RKO (cell line): ENCODE measurements at places on chromosomes 2 and 18.

GRCh38 chr2:202193881-202194353 lies 44.5 kb downstream of the SUMO1 start:
- no peak for DNase-seq

DNA sequence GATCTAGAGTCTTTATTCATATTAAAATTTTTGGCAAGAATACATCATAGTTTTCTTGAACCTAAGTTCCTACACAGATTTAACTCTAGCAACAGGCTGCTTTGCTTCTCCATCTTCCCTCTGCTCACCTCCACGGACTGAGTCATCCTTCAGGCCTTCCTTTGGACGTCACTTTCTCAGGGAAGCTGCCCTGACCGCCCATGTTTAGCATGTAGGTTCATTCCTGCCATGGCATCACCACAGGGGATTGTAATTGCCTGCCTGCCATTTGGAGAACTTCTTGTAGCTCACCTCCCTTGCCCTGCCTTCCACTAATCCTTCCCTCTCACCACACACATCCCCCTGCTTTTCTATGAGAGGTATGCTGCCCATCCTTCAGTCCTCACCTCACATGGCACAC lies 43.9 kb upstream of the B3GNT2 start:
- DNase-seq: peak; percentile 8

GRCh38 chr2:199847181-199847864 lies 3.7 kb downstream of the FTCDNL1 start:
- no peak for DNase-seq

DNA sequence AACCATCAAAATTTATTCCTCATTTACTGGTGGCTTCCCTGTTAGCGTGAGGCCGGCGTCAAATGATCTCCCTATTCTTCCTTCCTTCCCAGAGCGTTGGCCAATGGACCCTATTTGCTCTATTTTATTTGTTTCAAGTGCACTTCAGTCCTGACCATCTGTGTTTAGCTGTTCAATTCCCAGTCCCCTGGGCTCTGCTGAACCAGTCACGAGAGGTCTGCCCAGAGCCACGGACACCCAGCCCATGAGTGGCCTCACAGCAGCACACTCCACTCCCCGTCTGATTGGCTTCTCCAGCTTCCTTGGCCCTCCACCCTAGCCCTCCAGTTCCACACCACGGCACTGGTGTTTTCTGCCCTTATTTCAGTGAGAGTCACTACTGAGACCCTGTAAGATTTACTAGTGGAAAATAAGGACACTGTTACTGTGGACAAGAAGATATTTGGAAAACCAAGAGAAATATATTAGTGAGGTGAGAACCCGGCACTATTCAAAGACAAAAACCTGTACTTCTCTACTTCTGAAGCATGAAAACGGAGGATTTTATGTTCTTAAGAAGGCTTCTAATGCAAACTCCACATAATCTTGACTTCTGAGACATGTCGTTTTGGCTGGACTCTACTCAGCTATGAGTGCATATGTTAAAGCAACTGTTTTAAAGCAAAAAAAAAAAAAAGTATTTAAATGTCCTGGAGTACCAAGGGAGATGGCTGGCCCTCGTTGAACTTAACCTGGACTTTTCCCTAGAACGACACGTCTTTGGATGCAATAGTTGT lies 86.6 kb downstream of the COL6A3 start:
- DNase-seq: no peak

DNA sequence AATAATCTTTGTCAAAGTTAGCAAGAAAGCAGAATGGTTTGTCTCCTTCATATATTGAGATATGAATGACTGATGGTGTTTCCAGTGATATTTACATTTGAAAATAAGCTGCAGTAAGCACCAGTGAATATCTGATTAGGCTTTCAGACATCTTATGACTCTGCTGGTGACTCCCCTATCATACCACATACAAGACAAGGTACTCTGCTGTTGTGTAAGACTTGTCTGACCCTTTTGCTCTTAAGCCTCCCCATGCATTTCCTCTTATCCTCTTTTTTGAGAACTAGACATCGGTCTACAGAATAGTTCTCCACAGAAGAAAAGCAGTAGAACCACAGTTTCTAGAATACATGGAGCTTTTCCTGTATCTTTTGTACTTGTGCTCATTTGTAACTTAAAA lies 9.3 kb downstream of the POLI start:
- no peak for DNase-seq

- no peak for DNase-seq
Observed at GRCh38 chr2:157439824-157440186, 4.1 kb downstream of the CYTIP start.

DNA sequence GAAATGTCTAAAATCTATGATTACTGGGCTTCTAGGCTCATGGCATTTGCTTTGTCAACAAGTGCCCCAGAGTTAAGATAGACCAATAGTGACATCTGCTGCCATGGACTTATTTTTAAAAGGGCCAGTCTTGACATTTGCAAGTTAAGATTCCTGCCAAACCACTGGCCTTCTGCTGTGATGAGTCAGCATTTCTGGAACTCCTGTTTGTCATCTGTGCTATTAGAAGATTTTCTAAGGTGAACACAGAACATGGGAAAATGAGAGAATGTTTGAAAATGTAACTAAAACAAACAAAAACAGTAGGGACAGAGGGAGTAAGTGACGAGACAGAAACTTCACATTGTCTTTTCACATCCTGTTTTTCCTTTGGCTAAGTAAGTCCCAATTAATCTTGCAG lies 93.7 kb upstream of the WDR75 start:
- peak; percentile 81 for DNase-seq

GRCh38 chr2:36800381-36800780 lies 103.9 kb downstream of the VIT start:
- DNase-seq: no peak

- no peak for DNase-seq
Observed at GRCh38 chr2:2107627-2108026, 223.4 kb downstream of the MYT1L start.

GRCh38 chr2:95055262-95055661 lies 29.8 kb downstream of the MAL start:
- no peak for DNase-seq

DNA sequence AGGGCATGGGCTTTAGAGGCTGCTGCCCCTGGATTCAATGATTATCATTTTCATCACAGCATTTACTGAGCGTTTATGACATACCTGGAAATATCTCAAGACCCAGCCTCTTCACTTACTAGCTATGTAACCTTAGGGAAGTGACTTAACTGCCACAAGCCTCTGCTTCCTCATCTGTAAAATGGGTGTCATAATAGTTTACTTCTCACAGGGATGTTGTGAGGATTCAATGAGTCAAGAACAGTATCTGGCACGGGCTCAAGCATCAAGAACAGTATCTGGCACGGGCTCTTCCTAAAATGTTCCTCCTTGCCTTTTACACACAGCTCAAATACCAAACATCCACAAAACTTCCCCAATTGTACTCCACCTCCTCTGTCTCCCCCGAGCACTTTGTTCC lies 31.4 kb downstream of the LGALSL start:
- no peak for DNase-seq

DNA sequence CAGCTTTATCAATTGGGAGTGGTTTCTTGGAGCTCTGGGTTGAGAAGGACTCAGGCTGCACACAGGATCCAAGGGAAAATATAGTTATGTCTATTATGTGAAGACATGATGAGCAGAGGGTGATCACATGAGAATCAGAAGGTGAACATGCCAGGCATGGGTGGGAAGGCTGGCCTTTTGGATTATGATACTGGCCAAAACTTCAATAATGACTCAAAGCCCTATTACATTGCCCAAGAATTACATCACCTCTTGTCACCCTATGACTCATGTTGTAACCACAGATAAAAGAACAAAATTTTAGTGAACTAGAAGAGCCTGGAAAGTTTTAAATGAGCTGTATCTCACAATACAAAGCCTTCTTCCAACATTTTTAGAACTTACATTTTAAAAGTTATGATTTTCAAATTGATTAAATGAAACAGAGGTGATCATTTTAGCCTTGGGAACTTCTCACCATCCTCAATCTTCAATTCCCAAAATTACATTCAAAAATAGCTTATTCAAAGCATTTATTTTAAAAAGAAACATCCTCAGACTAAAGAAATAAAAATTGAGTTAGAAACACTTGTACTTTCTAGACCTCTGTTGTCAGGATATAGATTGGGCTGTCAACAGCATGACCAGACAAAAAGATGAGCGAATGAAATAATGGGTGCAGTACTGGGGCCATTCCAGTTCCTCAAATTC lies 428.3 kb downstream of the MBD2 start:
- peak; percentile 76 for DNase-seq

DNA sequence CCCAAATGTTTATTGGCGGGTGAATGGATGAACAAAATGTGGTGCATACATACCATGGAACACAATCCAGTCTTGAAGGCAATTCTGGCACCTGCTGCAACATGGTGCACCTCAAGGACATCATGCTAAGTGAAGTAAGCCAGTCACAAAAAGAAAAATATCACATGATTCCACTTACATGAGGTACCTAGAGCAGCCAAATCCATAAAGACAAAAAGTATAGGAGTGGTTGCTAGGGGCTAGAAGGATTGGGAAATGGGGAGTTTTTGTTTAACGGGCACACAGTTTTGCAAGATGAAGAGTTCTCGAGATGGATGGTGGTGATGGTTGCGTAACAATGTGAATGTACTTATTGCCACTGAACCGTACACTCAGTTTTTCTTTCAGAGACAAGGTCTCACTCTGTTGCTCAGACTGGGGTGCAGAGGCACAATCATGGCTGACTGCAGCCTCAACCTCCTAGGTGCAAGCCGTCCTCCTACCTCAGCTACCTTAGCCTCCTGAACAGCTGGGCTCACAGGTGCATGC lies 90.9 kb upstream of the CERS6 start:
- no peak for DNase-seq

- no peak for DNase-seq
Observed at GRCh38 chr2:99602476-99602875, 112.7 kb upstream of the REV1 start.

DNA sequence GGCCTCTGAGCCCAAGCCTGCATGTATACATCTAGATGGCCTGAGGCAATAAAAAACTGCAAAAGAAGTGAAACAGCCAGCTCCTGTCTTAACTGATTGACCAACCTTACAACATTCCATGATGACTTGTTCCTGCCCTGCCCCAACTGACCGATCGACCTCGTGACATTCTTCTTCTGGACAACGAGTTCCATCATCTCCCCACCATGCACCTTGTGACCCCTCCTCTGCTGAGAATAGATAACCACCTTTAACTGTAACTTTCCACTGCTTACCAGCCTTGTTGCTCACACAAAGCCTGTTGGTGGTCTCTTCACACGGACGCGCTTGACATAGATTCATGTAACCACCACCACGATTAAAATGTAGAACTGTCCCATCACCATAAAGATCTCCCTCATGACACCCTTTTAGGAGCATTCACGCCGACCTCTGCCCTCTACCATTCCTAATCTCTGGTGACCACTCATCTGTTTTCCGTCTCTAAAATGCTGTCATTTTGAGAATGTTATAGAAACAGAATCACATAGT lies 120.1 kb upstream of the REV1 start:
- no peak for DNase-seq

DNA sequence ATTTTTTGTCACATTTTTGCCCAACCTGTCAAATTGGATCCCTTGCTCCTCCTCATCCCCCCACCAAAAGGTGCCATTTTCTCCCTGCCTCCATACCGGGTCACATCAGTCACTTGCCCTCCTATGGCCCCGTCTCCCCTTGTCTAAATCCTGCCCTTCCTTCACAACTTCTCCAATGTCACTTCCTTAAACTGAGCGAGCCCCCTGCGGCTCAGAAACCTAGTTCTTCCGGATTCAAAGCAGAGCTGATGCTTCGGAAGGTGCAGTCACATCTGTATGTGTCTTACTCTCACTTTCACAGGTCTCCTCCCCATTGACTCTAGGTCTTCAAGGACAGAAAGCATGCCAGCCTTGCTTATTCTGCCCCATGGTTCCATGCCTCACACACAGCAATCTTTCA lies 22.1 kb downstream of the TNP1 start:
- no peak for DNase-seq

DNA sequence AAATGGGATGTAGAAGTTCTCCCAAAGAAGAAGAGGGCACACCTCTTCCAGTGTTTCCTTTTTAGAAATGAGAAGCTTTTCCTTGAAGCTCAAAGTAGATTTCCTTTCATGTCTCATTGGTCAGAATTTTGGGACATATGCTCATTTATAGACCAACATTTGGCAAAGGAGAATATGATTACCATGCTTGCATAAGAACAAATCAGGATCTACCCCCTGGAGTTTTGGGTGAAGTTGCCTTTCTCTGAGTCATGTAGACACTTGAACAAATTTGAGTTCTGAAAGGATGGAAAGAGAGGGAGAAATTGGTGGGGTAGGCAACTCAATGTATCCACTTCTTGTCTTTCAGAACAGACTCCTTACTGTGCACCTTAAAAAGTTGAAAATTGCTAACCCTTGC lies 409.0 kb downstream of the SLC4A3 start:
- no peak for DNase-seq

GRCh38 chr2:208638059-208638458 lies 231.5 kb downstream of the PTH2R start:
- no peak for DNase-seq

GRCh38 chr2:240250985-240251847 lies 110.8 kb upstream of the OTOS start:
- DNase-seq: peak; percentile 88

DNA sequence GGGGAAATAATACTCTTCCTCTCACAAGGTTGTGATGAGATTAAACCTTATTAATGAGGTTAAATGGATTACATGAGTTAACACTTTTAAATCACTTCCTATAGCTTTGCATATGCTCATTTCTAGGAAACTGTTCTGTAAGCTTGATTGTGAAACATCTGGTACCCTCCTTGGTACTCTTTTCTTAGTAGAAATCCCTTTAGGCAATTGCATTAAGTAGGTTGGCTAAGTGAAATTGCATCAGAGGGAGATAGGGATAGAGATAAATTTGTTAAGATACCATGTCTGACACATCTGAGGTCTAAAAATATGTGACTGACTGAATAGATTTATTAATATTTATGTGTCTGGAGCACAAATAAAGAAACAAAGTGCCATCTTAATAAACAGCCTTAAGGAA lies 275.9 kb upstream of the MAP2 start:
- DNase-seq: no peak

- DNase-seq: no peak
Observed at GRCh38 chr18:69947361-69948133, at the start of gene CD226. Gene CD226, minus strand, starts transcription at chr18:69947873. Its CDS starts 467 bp downstream, at chr18:69947406.

- no peak for DNase-seq
Observed at GRCh38 chr2:118493213-118493612, 354.2 kb downstream of the EN1 start.

DNA sequence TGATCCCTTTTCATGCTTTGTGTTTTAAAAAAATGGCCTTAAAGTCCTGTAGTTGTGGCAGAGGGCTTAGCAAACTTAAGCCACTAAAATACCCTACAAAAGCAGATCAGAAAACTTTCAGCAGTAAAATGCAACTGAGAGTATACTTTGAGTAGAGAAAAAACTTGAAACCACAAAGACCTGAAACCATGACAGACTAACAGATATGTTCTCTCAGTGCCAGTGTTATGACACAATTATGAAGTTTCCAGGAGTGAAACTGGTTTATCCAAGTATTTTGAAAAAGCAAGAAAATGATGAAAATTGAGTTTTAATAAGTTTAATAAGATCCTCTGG lies 74.5 kb downstream of the SPRED2 start:
- DNase-seq: no peak
